ENCODE measurements at places on chromosomes 16 and 17.

DNA sequence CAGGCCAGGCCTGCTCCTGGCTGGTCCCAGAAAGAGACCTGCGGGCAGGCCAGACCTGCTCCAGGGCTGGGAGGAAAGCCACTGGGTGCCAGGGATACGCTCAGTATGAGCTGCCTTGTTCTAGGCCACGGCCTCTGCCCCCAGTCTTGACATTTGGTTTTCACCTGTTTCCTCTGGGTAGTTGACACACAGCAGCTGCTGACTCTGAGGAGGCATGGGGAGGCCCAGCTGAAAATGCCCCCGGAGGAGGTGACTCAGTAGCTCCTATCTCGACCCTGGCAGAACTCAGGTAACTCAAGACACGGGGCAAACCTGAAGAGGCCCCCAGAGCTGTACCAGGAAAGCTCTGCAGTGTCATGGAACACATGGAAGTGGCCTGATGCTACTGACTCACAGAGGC lies 13.9 kb upstream of the ADGRG1 start:
- DNase-seq, result no peak

DNA sequence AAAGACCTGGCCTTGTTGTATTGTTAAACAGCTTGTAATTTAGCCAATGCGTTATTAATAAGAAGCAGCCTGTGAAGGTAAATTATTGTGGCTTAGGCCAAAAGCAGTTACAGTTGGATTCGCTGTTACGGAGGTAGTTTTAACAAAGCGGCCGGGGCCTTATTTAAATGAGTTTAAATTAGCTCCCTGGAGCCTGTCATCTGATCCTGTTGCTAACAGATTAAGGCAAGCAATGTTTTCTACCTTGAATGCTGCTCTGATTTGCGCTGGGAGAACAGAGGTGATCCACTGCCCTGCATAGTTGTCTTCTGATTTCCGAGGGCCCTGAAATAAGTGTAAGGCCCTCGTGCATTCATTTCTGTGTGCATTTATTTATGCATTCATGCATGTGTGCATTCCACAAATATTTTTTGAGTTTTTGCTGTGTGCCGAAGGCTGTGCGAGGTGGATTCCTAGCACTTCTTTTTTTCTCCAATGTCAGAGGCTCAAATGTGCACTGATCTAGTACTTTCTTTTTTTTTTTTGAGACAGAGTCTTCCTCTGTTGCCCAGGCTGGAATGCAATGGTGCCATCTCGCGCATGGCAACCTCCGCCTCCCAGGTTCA lies 10.9 kb downstream of the SEC14L5 start:
- DNase-seq, result no peak

DNA sequence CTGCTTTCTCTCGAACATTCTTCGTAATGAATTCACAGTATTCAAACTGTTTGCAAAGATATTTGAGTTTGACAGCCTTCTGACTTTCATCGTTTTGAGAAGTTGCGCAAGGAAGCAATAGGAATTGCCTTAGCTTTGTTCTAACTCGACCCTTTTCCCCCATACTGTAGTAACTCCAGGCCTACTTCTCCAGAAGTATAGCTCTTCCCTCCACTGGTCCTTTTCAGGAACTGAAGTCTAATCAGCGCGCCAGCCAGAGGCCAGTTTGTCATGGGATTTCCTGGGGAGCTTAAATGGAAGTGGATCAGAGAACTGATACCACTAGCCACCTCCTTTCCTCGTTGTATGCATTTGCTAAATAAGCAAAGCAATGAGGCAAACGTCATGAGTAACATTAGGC lies 27.9 kb downstream of the CDR2 start:
- DNase-seq, result no peak

GRCh38 chr16:8044796-8045195 lies 545.5 kb downstream of the TMEM114 start:
- DNase-seq, result no peak

Measured in heart left ventricle (tissue), 16 donors.